ENCODE measurements at places on chromosomes 5 and 9.

DNA sequence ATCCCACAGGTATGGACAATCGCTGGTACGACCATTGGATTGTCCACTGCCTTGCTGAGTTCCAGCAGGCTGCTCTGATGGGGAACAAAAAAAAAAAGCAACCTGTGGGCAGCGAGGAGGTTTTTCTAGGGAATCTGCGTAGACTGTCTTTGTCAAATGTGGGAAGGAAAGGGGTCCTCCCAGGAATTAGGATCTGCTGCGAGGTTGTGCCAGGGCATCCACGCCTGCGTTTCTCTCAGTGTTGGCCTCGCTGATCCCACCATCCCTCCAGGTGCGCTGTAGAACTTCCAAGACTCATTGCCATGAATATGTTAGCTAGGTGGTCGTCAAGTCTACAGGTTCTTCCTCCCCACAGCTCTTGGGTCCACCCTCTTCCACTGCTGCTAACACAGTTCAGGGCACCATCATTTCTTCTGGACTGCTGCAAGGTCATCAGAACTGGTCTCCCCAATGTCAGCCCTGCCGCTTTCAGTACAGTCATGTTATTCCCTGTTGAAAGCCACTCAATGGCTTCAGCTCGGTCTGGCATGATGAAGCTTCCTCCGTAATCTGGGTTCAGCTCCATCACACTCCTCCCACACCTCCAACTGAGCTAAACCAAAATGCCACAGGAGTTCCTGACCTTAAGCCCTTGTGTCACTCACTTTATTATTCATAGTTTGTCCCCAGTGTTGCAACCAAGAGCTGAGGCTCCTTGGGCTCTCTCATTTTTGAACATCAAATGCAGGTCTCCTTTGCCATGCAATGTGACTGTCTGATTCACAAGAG lies 79.5 kb upstream of the DMRT1 start:
- DNase-seq: no peak

- DNase-seq: no peak
Observed at GRCh38 chr5:57783693-57784092, 301.1 kb upstream of the ACTBL2 start.

- no peak for DNase-seq
Observed at GRCh38 chr9:99055384-99055783, 49.5 kb upstream of the TGFBR1 start.

- DNase-seq: no peak
Observed at GRCh38 chr9:129989362-129989708, 53.7 kb downstream of the FNBP1 start.

GRCh38 chr9:122446819-122447484 lies 30.8 kb downstream of the OR1J1 start:
- no peak for DNase-seq

- no peak for DNase-seq
Observed at GRCh38 chr9:129701054-129701453, 35.6 kb downstream of the PRRX2 start.

- DNase-seq: no peak
Observed at GRCh38 chr5:10248378-10249260, 1.1 kb downstream of the ATPSCKMT start.

GRCh38 chr5:9774472-9775079 lies 144.4 kb upstream of the TAS2R1 start:
- DNase-seq: no peak

- DNase-seq: no peak
Observed at GRCh38 chr5:172775326-172776234, 4.6 kb upstream of the DUSP1 start.

- DNase-seq: no peak
Observed at GRCh38 chr5:160315968-160316367, 3.6 kb upstream of the CCNJL start.

GRCh38 chr5:33997331-33997983 lies 10.4 kb downstream of the AMACR start:
- peak; percentile 25 for DNase-seq

GRCh38 chr9:5532306-5532705 lies 22.0 kb downstream of the PDCD1LG2 start:
- DNase-seq: no peak

- no peak for DNase-seq
Observed at GRCh38 chr9:16192403-16193017, 639.7 kb downstream of the CCDC171 start.

DNA sequence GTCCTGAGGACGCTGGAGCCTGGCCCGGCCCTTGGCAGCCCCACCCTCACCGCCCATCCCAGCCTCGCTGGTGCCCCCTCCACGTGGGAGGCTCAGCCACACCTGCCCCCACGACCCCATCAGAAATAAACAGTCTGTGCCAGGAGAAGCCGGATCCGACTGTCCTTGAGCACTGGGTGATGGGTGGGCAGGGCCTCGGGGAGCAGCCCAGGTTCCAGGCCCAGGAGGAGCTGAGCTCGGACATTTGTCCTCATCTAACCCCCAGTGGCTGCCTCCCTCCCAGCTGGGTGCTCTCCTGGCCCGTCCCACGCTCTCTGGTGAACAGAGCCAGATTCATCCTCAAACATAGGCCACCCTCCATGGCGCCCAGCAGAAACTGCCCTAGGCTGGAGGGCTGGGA lies 4.6 kb upstream of the PTGDS start:
- no peak for DNase-seq

- DNase-seq: no peak
Observed at GRCh38 chr9:35731415-35732184, 395 bp downstream of the TLN1 start.

DNA sequence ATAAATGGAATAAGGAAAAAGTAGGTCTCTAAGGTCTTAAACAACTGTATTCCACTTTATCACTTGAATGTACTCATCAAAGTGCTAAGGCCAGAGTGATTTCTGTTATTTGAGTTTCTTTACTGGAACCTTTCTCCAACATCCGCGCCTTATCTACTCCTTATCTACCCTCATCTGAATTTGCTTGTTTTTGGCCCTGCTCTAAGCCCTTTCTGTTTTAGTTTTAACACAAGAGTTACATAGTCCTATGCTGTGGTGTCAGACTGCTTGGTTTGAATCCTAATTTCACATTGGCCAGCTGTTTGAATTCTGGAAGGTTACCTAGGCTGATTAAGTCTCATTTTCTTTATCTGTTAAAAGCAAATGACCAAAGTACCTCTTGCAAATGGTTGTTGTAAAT lies 128.3 kb downstream of the PCSK5 start:
- DNase-seq: no peak

DNA sequence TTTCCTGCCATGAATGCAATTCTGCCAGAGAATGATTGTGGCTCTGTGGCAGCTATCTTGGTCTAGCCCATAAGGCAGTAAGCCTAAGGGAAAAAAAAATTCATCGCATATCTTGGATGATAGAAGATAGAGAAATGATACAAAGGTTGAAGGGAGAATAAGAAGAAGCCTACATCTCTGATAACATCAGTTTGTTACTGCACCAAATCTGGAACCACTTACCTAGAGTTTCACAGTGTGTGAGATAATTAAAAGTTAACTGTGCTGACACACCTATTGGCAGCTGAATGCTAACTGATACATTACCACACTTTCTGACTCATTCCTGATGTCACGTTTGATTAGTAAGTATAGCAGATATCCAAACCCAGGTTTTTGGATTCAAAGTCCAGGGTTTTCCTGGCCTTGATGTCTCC lies 91.6 kb upstream of the TAF11L2 start:
- no peak for DNase-seq

DNA sequence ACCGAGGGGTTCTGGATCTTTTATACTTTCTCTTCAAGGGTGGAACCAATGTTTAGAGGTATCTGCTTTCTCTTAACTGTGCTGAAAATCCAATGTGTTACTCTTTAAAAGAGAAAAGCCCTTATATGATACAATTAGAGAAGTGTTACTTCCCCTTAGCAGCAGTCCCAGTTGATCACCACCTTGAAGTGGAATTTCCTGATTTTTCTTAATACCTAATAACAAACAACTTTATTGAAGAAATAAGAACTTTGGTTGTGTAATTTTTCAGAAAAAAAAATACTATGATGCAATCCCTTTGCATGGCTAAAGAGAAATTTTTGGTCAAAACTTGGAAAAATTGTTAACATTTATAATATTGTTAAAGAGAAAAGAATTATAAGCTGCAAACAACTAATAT lies 24.7 kb downstream of the SLC1A3 start:
- no peak for DNase-seq

DNA sequence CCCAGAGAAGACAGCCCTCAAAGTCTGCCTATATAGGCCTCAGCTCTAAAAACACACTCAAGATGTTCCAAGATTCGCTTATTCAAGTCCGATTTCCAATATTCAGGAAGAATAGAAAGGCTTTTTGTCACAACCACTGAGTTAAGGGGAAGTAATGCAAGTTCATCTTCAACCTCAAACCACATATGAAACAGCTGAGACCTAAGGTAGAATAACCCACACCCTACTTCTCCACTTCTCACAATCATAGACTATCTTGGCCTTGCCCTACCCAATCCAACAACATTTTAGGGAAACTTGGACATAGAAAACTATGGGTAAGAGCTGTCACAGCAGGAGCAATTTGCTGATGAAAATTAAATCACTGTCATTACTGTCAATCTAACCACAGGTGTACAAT lies 152.0 kb upstream of the LRRTM2 start:
- DNase-seq: no peak

DNA sequence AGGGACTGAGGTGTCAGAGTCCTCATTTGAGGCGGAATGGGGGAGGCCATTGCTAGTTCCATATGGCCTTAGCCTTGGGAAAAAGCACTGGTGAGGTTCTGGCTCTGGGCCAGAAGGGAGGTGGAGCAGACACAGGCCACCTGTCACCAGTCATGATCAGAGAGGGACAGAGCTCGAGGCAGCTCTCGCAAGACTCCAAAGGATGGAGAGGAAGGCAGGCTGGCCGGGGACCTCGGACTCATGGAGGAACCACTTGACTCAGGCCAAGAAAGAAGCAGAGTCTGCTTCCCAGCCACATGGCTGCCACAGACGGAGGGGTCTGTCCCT lies 29.2 kb upstream of the NSMF start:
- DNase-seq: no peak

GRCh38 chr5:82365026-82365425 lies 86.9 kb upstream of the RPS23 start:
- no peak for DNase-seq

GRCh38 chr9:94927762-94928670 lies 201.5 kb downstream of the AOPEP start:
- no peak for DNase-seq

DNA sequence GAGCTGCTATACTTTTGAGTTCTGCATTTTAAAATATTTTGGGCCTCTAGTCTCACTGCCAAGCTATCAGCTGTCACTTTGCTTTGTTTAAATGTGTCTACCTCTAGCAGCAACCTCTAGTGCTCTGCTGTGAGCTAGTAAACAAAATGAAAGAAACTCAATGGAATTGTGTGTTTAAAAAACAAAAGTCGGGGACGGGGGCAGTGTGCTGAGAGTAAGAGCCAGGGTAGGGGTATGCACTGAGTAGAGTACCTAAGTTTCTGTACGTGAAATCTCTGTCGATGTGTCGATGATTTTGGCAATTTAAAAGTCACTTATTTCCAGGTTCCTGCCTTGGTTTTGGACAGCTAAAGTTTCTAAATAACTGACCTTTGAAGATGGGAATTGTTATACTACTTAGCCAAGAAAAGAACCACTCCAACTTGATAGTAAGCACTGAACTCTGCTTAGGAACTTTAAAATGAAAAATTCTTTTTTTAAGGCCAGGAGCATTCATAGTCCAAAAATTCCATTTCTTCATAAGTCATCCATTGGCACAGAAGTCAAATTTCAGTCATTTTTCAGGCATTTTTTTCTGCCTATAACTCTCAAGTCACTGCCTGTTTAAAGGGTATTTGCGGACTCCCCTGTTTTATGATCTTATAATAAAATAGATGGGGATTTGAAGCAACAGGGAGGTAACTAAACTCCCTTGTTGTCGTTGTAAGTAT lies 111.5 kb downstream of the SAXO1 start:
- no peak for DNase-seq

GRCh38 chr5:74623748-74624408 lies 16.6 kb downstream of the ENC1 start:
- DNase-seq: no peak

DNA sequence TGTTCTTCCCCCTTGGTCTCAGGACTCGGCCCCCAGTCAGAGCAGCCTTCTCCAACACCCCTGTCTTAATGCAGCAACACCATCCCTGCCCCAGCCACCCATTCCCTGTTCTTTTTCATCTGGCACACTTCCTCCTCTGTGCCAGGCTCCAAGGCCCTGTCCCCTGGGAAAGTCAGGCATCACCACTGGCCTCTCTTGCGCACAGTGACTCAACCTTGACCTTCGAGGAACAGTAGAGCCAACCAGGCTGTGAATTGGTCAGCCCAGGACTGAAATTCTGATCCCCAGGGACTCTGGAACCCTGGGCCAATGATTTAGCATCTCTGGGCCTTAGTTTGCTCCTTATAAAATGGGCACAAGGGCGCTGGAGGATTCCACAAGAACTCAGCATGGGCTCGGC lies 10.5 kb upstream of the RALGDS start:
- no peak for DNase-seq

DNA sequence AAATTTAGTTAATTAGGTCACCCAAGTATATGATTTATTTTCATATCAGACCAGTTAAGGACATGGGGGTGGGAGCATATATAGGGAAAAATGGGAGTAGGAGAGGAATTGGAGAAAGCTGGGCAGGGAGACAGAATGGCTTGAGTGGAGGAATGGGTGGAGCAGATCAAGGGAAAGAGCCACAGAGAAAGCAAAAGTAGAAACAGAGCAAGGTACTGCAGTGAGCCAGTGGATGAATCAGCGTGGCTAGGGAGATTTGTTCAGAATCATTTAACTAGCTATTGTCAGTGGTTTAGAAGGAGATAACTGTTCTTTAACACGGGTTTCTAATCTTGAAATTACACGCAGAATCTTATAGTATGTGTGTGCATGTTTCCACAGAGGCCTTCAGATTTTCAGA lies 37.4 kb downstream of the SNX24 start:
- DNase-seq: no peak

DNA sequence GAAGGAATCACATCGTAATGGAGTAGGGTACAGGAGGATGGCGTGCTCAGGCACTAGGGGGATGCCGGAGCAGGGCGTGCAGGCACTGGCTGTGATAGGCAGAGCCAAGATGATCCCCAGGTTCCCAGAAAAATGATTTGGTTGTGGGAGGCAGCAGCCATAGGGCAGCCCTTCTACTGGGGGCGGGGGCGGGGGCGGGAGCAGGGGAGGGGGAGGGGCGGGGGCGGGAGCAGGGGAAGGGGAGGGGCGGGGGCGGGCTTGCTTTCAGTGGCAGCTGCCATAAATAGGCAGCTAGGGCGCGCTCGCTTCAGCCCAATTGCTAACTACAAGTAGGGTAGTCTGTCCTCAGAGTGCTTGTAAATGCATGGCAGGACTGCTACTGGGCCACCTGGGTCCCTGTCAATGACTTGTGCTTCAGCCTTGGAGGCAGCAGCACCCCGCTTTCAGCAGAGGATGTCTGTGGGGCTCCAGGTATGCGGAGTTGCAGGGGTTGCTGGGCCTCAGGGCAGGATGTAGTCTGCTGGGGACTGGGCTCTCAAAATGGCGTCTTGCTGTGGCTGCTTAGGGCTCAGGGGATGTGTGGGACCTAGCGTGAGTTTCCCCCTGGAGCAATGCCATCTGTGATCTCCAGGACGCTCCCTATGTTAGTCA lies 354.3 kb downstream of the RAB3C start:
- DNase-seq: no peak

- DNase-seq: no peak
Observed at GRCh38 chr5:169762338-169763095, 125.4 kb downstream of the DOCK2 start.

Measured in CD8-positive, alpha-beta T cell (primary cell).